ENCODE measurements at places on chromosomes 16 and 17.

GRCh38 chr16:87927195-87927562 lies 9.2 kb downstream of the CA5A start:
- DNase-seq: no peak

DNA sequence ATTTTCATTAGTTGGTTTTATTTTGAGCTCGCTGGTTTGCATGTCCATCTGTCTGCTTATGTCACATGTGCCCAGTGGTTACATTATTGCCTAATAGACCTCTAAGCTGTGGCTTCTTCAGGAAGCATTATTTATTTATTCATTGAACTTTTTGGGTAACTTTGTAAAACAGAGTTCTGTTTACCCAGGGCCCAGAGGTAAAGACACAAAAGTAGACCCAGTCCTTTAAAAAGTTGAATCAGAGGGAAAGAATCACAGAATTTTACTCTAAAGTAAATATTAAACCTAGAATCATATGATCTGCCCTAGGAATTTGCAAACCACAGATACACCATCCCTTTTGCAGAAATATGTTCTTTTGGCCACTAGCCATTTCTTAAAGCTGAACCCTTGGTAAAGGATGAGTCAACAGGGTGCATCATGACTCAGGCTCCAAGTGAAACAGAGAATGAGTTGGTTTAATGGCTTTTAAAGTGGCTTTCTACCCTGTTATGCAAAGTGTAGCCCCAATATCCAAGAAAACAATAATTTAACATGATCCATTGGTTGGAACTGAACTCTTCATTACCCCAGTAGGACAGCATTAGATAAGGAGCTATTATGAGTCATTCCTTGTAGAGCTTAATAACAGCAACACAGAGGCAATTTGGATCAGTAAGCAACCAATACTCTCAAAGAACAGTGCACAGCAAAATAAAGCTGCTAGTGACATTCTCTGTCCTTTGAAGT lies 236.3 kb downstream of the KCNJ2 start:
- peak; percentile 46 for DNase-seq

- DNase-seq: no peak
Observed at GRCh38 chr16:56192986-56193945, 2.0 kb downstream of the GNAO1 start.

- no peak for DNase-seq
Observed at GRCh38 chr16:85366031-85366763, 246.9 kb upstream of the GSE1 start.

DNA sequence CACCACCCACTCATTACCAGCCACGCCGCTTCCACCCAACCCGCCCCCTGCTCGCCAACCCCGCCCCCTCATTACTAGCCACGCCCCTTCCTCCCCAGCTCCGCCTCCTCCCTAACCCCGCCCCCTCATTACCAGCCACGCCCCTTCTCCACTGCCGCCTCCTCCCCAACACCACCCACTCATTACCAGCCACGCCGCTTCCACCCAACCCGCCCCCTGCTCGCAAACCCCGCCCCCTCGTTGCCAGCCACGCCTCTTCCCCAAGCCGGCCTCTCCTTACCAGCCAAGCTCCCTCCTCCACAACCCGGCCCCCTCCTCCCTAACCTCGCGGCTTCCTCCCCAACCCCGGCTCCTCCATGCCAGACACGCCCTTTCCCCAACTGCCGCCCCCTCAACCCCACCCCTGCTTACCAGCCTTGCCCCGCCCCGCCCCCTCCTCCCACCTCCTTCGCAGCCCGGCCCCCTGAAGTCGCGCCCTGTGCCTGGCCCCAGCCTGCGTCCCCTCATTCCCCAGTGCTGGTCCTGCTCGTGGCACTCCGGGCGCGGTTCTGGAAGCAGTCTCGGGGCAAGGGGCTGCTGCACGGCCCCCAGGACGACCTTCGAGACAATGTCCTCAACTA lies 7.3 kb downstream of the SLC22A31 start:
- no peak for DNase-seq

GRCh38 chr17:6498901-6499540 lies 54.8 kb downstream of the PIMREG start:
- DNase-seq: no peak

DNA sequence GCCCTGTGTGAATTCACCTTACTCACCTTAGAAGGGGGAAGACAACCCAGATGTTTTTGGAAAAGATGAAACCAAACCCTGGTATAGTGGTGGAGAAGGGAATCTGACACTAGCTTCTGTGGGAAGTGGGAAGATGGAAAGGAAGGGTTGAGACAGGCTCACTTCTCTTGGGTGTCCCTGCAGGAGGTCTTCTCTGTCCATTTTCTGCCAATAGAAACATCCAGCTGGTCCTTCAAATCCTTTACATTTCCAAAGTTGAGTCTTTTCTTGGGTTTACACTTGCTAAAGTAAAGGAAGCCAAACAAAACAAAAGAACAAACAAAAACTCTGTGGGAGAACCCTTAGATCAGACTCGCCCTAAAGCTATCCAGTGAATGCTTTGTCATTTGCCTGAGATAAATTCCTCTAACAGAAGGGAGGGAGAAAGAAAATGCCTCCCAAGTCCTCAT lies 10.2 kb downstream of the HOXB1 start:
- DNase-seq: no peak

GRCh38 chr17:61986898-61987297 lies 59.1 kb upstream of the INTS2 start:
- DNase-seq: no peak

DNA sequence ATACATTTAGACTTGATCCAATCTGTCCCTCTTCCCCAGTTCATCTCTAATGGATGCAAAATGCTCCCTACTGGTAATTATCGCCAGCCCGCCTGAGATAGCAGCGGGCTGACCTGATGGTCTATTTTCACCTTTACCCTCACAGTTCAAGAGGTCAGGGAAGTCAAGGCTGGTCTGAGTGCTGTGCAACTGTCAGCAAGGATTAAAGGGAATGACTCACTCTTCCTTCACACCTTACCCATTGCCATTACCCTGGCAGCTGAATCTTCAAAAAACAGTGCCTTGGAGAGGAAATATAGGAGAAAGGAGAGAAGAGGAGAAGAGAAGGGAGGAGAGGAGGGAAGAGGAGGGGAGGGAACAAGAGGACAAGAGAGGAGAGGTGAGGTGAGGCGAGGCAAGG lies 36.3 kb downstream of the GRB7 start:
- DNase-seq: no peak

DNA sequence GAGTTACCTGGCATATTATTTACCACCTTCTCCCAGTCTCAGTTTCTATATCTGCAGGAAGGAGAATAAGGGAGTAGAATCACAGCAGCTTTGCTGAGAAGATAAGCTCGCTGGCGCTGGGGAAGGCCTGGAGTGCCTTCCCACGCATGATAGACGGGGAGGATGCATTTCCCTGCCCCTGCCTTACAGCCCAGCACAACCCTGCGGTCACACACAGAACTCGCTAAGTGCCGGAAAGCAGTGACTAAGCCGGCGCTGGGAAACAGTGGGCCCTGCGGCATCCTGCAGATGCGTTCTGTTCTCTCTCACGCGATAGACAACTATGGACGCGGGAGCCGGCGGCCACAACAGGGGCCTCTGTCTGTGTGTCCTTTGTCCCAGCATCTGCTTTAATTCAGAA lies 4.8 kb downstream of the CA5A start:
- DNase-seq: no peak

- DNase-seq: no peak
Observed at GRCh38 chr17:27762527-27763305, 37.6 kb downstream of the NOS2 start.

DNA sequence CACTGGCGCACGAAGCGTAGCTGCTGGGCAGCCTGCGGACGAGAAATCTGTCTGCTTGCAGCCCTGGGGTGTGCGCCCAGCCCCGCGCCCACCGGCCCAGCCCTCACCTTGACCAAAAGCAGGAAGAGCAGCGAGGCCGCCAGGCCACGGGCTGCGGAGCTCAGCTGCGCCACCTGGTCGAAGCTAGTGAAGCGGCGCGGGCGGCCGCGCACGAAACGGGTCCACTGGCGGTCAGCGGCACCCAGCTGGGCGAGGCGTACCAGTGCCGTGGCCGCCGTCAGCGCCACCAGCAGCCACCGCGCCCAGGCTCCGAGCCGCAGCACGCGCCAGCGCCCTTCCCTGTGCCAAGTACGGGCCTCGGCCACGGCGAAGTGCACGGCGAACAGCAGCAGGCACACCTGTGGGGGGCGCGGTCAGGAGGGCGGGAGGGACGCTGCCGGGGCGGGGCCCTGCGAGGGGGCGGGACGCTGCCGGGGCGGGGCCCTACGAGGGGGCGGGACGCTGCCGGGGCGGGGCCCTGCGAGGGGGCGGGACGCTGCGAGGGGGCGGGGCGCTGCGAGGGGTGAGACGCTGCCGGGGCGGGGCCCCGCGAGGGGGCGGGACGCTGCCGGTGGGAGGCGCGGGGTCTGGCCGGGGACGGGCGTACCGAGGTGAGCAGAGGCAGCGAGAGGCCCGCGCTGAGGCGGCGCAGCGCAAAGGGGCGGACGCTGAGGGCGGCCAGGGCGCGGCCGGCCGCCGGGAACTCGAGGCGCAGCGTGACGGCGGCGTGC lies 43.2 kb downstream of the TSC2 start:
- no peak for DNase-seq

DNA sequence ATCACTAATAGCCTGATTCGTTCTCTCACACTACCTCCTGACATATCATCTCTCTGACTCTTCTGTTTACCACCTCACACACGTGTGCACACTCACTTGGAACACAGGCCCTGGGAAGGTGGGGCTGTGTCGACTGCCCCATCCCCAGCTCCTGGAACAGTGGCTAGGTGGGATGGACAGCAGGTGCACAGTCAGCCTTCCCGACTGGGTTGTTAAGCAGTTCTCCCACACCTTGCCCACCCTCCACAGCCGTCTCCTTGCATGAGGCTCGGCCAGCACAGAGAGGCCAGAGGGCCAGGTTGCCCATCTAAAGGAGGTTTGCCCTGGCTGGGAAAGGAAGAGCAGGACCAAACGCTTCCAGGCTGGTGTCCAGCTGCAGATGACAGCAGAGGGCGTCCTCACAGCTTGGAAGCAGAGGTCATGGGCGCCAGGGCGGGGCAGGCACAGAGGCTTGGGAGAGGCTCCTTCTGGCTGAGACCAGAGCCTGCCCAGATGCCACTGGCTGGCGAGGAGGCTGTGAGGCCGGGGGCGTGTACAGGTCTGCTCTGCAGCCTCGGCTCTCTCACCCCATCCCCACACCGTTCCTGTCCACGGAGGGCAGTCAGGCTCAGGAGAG lies 92.8 kb downstream of the AMFR start:
- DNase-seq: peak; percentile 47

- DNase-seq: no peak
Observed at GRCh38 chr17:78753316-78754250, 28.5 kb downstream of the CYTH1 start.

GRCh38 chr17:66830451-66830850 lies 4.5 kb upstream of the CACNG5 start:
- no peak for DNase-seq

GRCh38 chr17:41140360-41141131 lies at the start of gene KRTAP4-6:
TSS of gene KRTAP4-6 (minus strand) at chr17:41140544. CDS start at chr17:41140487, 57 bp downstream.
- DNase-seq: peak; percentile 86

GRCh38 chr16:8899709-8900317 lies 17.7 kb downstream of the LITAFD start:
- DNase-seq: no peak

DNA sequence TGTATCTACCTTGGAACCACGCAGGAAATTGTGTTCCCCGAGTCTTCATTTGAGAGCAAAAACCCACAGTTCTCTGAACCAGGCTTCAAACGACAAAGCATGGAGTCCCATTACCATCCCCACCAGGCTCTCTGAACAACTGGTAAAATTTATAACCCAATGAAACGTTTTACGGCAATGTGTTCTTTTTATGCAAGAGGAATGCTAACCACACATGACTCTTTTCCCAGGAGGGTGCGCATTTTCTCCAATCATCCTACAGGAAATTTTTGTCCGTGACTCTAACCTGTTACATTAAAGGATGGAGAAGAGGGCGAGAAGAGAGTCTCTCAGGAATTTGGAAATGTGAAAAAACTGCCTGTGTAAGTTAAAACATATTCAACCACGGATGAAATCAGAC lies 17.8 kb downstream of the STX8 start:
- no peak for DNase-seq

- no peak for DNase-seq
Observed at GRCh38 chr16:14423344-14423743, 206.7 kb downstream of the PARN start.

- no peak for DNase-seq
Observed at GRCh38 chr16:1005286-1005685, 23.7 kb downstream of the SOX8 start.

DNA sequence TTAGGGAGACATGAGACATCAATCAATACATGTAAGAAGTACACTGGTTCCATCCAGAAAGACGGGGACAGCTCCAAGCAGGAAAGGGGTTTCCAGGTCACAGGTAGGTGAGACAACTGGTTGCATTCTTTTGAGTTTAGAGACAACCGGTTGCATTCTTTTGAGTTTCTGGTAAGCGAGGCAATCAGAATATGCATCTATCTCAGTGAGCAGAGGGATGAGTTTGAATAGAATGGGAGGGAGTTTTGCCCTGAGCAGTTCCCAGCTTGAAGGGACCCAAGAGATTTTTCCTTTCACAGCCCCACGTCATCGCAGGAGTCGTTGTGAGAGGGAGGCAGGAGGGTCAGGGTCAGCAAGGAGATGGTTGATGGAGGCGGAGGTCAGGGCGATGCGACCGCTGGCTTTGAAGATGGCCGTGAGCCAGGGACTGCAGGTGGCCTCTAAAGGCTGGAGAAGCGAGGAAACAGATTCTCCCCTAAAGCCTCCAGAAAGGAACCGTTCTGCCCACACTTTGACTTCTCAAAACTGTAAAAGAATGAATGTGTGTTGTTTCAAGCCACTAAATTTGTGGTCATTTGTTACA lies 36.5 kb downstream of the IRF8 start:
- DNase-seq: no peak

DNA sequence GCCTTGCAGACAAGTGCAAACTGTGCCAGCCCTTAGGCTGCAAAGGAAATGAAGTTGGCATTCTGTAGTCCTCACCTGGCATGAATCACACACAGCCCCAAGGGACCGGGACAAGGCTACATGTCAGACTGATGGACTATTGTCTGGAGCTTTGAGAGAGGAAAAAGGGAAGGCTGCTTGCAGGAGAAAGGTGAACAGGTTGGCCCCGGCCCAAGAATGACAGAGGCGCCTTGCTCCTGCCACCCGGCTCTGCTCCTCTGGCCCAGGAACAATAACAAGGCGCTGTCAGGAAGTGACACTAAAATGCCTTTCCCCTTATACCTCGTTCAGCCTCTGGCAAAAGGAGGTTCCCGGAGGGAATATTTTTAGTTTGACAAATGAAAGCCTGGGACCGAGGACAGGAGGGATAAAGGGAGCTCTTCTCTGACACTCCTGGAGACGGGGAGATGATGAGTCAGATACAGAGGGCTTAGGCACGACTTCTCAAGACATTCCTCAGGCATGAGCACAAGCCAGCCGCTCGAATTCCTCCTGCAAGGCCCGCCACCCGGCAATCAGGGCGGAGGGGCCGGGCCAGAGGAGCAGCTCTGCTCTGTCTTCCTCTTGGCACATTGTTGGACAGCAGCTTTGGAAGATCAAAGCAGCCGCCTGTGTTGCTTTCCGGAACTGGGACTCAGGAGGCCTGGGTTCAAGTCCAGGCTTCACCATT lies 105.8 kb downstream of the NOG start:
- DNase-seq: peak; percentile 97
